Posterior vena cava (tissue), 2 donors: ENCODE measurements at places on chromosomes 7 and 10. TPM values are rescaled to one million over a fixed set of nuclear protein-coding genes. Genes with fewer than 3 reads are reported as not detected.

GRCh38 chr7:134720091-134720935 lies 59.1 kb upstream of the CALD1 start:
- no peak for DNase-seq

GRCh38 chr10:113894581-113894980 lies 40.1 kb downstream of the NHLRC2 start:
- DNase-seq = no peak

- peak; percentile 42 for DNase-seq
These were observed 161.6 kb upstream of the PPP2R2D start for GRCh38 chr10:131739206-131739605.

DNA sequence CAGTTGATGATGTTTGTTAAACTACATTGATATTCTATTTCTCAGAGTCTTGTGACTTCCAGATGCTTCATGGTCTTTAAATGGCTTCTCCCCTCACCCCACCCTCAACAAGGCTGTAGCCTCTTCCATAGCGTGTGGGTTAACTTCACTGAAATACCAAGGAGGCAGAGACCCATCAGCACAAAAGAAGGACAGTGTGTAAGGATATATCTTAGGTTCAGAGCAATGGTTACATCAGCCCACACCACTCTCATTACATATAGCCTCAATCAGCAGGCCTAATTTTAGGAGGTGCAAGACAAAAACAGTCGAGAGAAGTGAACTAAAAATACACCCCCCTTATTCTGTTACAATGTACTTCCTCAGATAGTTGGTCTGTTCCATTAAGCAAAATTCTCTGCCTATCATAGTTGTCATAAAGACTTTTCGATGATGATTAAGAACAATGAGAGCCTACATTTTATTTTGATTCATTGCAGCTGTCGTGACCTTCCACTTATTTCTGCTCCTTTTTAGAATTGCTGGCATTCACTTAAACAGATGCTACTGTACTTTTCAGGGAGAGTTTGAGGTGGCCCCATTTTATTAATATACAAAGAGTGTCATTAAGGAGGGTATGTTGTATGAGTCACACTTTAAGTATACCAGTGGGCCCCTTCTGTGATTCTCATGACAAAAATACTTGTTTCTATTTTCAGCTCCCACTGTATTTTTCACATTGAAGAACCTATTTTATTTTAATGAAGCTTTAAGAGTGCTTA lies 52.1 kb downstream of the WIPF3 start:
- DNase-seq = no peak

The STEAP4 gene
- 124 TPM for total RNA-seq

The CPA4 gene
- total RNA-seq = 0.37 TPM

The SVIL gene
- 417 TPM for total RNA-seq

The CD36 gene
- total RNA-seq = 152 TPM

The CREB5 gene
- 21.5 TPM for total RNA-seq
